ENCODE measurements at places on chromosomes 13 and 19.

GRCh38 chr19:9848060-9848459 lies 12.9 kb downstream of the PIN1 start:
- DNase-seq = no peak

DNA sequence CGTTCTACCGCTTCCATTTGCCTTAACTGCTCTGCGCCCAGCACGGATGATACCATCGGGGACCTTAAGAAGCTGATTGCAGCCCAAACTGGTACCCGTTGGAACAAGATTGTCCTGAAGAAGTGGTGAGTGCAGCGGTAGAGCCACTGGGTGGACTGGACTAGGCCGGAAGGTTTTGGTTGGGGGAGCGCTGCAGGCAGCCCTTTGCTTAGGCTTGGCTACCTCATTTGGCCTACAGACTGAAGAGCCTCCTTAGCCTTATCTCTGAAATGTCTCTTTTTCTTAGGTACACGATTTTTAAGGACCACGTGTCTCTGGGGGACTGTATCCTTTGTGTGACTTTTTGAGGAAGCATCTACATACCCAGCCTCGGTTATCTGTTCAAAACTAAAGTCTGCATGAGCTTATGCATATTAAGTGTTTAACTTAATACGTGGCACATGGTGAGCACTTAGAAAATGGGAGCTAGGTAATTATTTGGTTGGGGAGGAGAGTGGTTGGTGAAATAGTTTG lies 889 bp downstream of the UBL5 start:
- no peak for DNase-seq

DNA sequence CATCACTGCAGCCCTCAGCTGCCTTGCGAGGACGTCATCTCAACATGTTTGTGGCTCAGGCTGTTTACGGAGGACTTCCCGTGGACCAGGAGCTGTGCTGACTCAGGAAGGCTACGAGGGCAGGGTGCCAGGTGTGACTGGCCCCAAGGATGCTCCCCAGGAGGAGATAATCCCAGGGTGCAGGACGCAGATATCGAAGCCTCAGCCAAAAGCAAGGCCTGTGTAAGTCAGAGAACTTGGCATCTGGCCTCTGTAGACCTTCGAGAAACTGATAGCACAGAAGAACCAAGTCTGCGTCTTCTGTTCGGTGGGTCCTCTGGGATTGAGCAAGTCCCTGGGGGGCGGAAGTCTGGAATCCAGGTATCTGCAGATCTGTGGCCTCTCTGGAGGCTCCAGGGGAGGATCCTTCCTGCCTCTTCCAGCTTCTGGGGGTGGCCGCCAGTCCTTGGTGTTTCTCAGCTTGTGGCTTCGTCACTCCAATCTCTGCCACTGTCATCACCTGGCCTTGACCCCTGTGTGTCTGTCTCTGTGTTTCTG lies 2.6 kb upstream of the DOHH start:
- DNase-seq = no peak

- no peak for DNase-seq
These were observed 7.2 kb upstream of the CCDC97 start for GRCh38 chr19:41302624-41303351.
